Natural killer cell (primary cell): ENCODE measurements at places on chromosomes 7 and 10.

DNA sequence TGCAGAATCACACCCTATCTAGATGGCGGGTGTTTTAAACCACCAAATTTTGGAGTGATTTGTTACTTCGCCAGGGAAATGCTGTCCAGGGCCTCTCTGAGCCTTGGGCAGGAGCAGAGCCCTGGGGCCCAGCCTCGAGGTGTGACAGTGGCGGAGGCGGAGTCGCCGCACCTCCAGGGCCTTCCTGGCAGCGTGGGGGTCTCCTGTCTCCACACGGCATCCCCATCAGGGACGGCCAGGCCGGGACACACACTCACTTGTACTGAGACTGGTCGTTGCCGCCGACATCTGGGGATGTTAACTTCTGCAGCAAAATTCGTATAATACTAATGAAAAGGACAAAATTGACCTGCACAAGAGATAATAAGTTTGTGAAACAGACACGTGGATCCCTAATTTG lies 110.7 kb downstream of the VIPR2 start:
- H3K27me3 ChIP-seq, result peaks cover 10% of the 10 kb centered on the region
- DNase-seq, result no peak
- no peaks in the 10 kb centered on the region for H3K36me3 ChIP-seq
- H3K27ac ChIP-seq, result no peak overlapping the region

- no peak overlapping the region for H3K27ac ChIP-seq
- no peaks in the 10 kb centered on the region for H3K4me1 ChIP-seq
- no peak overlapping the region for H3K4me3 ChIP-seq
- H3K36me3 ChIP-seq, result no peaks in the 10 kb centered on the region
These were observed 51.5 kb downstream of the NRCAM start for GRCh38 chr7:108404509-108405420.

DNA sequence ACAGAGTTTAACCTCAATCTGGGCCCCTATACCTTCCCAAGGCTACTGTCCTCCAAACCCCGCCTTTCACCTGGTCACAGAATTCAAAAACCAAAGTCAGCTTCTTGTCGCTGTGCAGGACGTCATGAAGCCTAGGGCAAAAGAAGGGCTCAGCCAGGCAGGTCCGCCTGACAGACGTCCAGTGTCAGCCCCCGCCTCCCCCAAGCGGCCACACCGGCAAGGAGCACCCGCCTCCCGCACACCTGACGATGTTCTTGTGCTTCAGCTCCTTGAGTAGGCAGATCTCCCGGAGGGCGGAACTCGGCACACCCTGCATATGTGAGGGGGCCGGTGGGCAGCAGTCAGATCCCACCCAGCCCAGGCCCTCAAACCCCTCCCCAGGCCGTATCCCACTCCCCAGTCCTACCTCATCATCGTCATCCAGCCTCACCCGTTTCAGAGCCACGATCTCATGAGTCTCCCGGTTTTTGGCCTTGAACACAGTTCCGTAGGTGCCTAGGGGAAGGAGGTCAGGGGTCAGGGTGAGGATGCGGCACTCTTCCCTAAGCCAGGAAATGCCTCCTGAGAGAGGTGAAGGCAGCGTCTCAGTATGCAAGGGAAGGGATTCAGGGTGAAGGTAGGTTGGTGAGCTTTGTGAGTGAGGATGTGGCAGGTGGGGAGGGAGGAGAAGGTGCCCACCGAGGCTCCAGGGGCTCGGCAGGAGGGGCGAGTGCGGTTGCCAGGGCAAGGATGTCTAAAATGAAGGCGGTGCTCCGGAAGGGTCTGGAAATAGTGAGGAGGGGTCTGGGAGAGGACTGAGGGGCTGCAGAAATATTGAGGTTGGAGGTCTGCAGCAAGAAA lies 811 bp downstream of the CDK5 start:
- peak overlapping the region; percentile 68 for H3K4me3 ChIP-seq
- DNase-seq, result peak; percentile 23
- H3K27ac ChIP-seq, result no peak overlapping the region

DNA sequence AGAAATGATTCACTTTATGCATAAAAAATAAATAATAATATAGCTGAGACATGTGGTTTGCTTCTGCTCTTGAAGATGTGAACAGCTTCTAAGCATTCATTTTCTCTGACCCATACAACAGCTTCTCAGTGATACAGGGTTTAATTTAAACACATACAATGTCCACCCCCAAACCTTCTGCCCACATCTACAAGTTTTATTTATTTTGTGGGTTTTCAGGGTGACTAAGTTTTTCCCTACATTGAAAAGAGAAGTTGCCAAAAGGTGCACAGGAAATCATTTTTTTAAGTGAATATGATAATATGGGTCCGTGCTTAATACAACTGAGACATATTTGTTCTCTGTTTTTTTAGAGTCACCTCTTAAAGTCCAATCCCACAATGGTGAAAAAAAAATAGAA lies 17.2 kb downstream of the INHBA start:
- DNase-seq, result no peak
- no peak overlapping the region for H3K4me3 ChIP-seq
- no peaks in the 10 kb centered on the region for H3K4me1 ChIP-seq
- no peaks in the 10 kb centered on the region for H3K36me3 ChIP-seq
- H3K27me3 ChIP-seq, result no peaks in the 10 kb centered on the region
- no peak overlapping the region for H3K27ac ChIP-seq

DNA sequence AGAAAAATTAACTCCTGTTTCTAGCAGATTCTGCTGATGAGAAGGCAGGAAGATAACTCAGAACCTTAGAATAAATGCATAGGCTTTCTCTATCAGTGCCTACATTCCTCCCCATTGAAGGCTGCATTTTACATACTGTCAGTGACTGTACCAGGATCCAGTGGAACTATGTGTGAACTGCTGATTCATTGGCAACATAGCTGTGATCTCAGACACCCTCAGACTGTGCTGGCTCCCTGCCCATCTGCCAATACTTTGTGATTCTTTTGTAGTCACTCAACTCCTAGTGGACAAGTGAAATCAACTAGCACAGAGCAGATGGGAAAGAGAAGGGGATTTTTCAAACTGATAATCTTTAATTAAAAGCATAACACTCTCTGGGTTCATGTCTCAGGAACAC lies 375.8 kb downstream of the MDFIC start:
- no peaks in the 10 kb centered on the region for H3K4me1 ChIP-seq
- no peaks in the 10 kb centered on the region for H3K36me3 ChIP-seq
- DNase-seq, result no peak
- no peak overlapping the region for H3K4me3 ChIP-seq
- no peaks in the 10 kb centered on the region for H3K27me3 ChIP-seq
